K562 (cell line): ENCODE measurements at places on chromosomes 16 and 17. TPM values are rescaled to one million over a fixed set of nuclear protein-coding genes. Genes with fewer than 3 reads are reported as not detected.
A peak's percentile ranks its signal among the peaks of the same experiment; 100 is the strongest.

- DNase-seq: no peak
These were observed 14.4 kb downstream of the DNAJC7 start for GRCh38 chr17:42002792-42003301.

Gene ITGB3
- polyA plus RNA-seq: 0.32 and 0.62 TPM in 2 replicates

DNA sequence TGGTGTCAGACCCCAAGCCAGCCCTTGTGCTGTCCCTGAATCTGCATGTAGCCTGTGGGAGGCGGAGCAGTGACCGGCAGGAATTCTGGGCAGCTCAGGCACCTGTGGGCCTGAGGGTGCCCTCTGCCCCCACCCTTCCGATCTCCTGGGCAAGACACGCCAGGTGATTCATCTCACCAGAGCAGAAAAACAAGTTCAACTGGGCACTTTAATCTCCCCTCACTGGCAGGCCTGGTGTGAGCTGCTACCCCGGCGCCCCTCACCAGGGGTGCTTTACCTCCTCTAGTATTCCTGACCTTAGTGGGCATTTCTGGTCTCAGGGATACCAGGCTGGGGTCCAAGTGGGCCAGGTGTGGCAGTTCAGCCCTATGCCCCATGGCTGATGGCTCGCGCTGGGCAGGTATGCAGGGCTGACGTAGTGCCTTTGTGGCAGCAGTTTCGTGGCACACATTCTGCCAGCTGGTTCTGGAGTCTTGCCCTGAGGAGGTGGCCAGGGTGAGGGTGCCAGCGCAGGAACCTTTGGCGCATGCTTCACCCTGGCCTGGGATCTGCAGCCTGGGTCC, 6.0 kb downstream of the ERBB2 start:
- DNase-seq: no peak

GRCh38 chr17:79902146-79902791, 63.0 kb upstream of the CBX4 start:
- DNase-seq: no peak

Gene PIK3R5
- 0.01 TPM in 1 of 2 replicates, not detected in the other for polyA plus RNA-seq

DNA sequence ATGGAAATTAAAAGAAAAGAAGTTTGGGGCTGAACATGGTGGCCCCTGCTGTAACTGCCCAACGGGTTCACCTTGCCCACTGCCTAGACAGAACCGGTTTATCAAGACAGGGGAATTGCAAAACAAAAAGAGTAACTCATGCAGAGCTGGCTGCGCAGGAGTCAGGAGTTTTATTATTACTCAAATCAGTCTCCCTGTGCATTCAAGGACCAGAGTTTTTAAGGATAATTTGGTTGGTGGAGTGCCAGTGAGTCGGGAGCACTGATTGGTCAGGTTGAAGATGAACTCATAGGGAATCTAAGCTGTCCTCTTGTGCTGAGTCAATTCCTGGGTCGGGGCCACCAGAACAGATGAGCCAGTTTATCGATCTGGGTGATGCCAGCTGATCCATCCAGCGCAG, 4.4 kb upstream of the SCPEP1 start:
- no peak for DNase-seq

Gene HS3ST3A1
- 6.6 and 9.1 TPM in 2 replicates for polyA plus RNA-seq

DNA sequence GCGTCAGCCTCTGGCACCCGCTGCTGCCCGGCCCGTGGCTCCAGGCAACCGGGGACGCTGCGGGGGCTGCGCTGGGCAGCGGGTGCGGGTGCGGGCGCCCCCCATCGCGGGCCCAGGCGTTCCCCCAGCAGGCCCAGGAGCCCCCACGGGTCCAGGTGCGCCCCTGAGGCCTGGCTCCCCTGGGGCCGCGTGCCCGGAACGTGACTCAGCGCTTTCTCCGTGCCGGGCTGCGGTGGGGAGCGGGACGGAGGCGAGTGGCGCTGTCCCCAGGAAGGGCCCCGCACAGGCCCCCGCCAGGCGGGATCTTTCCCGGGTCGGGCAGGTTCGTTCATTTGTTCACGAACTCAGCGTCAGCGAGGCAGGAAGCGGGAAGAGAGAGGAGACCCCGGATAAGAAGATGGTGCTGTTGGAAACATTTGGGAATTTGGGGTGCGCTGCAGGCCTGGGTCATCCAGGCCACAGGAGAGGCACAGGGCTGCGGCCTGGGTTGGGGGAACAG, 18.4 kb upstream of the EXOC7 start:
- peak; percentile 18 for DNase-seq

DNA sequence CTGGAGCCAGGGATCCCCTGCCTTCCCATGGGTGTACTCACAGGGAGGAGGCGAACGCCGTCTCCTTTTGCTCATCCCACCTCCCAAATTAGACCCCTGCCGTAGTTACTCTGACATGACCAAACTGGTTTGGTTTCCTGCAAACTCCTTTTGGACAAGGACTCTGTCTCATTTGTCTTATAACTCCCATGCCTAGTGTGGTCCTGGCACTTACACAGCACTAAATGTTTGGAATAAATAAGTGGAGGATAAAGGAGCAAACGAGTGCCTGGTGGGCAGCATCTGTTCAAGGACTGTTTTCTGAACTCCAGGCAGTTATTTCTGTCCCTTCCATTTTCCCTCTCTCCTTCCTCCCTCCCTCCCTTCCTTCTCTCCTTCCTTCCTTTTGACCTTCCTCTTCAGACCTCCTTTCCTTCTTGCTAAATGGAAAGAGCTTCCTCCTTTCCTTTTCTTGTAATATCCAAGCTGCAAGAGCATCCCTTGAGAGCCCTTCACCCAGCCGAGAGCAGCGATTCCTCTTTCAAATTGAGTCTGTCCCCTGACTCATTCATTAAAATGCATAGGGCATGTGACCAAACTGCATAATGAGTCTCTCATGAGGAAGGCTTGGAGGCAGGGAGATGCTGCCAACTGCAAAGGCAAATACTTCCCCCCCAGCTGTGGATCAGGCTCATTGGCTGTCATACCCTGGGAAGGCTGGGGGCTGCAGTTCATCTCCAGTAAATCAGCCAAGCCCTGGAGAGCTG, 36.8 kb downstream of the CHD9 start:
- no peak for DNase-seq

- peak; percentile 64 for DNase-seq
These were observed 2.7 kb downstream of the TBCD start for GRCh38 chr17:82754297-82755208.
